Natural killer cell treated with Interleukin-12 subunit alpha and Interleukin-12 subunit beta and Interleukin-15 and Interleukin-18, amount 100 ng/mL, for 72 hours (primary cell): ENCODE measurements at places on chromosomes 7 and 10. TPM values are rescaled to one million over a fixed set of nuclear protein-coding genes. Genes with fewer than 3 reads are reported as not detected.

Gene WDR86
- total RNA-seq, result not detected

Gene SOSTDC1
- total RNA-seq, result not detected

Gene CCAR1
- 81.8 TPM for total RNA-seq

Gene DGKI
- 4.4 TPM for total RNA-seq

DNA sequence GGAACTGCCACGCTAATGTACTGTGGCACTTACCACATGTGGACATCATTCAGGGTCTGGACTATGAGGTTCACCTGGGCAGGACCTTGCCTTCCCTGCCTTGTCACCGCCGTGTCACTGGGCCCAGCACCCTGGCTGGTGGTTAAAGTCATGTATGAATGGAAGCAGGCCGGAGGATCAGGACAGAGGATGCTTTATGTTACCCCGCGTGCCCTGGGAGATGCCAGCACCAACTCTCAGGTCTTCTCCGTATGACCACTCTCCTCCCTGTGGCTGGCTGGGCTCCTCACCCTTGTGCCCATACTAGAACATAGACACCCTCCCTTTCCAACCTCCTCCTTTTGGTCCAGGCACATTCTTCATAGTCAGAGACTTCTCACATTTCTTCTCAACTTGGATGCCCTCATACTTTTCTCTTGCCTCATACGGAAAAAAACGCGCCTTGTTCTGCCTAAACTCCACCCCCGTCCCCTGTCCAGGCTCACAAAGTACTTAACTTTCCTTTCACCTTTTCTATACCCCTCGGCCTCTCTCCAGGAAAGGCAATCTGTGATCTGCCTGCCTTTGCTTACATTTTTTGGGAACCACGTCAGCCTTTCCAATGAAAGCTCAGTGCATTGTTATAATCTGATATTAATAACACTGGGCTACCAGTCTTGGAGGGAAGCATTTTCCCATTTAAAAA lies 240.0 kb downstream of the TEX36 start:
- no peak for DNase-seq

GRCh38 chr7:56188823-56189346 lies 72.7 kb upstream of the NUPR2 start:
- DNase-seq, result no peak

- DNase-seq, result no peak
These were observed 569.5 kb downstream of the TYW1 start for GRCh38 chr7:67566101-67566500.

GRCh38 chr7:152521420-152522337 lies 85.9 kb upstream of the KMT2C start:
- DNase-seq, result no peak

GRCh38 chr10:44023517-44023916 lies 361.4 kb downstream of the CXCL12 start:
- DNase-seq, result no peak

- DNase-seq, result no peak
These were observed 26.9 kb downstream of the ZEB1 start for GRCh38 chr10:31345886-31346285.

- DNase-seq, result no peak
These were observed 13.1 kb downstream of the GNAI1 start for GRCh38 chr7:80147543-80148391.

DNA sequence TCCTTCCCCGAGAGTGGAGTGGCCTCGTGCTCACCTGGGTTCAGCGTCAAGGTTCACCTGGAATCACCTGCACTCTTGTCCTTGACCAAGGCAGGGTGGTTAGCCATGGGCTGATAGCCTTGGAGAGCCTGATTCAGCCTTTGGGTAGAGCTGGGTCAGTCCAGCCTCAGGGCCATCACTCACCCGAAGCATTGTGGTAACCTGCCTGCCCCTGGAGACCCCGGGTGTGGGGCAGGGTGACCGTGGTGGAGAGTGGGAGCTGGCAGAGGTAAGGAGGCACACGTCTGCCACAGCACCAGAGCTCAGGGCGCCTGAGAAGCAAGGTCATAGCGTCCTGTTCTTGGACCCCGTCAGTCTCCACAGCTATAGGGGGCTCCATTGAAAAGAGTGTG lies 27.8 kb upstream of the WDFY4 start:
- DNase-seq, result no peak

DNA sequence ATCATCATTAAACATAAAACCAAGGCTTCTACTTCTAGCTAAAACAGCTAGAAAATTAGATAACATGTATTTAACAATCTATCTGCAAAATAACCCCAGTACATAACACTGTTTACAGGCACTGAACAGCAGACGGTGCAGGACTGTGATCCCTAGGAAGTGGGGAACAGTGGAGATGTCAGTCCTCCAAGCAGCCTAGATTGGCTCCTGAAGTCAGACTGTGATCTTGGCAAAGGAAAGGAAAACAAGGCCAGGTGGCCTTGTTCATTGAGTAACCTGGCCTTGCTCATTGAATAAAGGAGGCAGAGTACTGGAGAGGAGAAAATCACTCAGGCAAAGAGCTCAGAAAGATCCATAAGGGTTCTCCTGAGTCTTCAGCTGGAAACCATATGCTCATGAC lies 77.7 kb upstream of the DIP2C start:
- no peak for DNase-seq

DNA sequence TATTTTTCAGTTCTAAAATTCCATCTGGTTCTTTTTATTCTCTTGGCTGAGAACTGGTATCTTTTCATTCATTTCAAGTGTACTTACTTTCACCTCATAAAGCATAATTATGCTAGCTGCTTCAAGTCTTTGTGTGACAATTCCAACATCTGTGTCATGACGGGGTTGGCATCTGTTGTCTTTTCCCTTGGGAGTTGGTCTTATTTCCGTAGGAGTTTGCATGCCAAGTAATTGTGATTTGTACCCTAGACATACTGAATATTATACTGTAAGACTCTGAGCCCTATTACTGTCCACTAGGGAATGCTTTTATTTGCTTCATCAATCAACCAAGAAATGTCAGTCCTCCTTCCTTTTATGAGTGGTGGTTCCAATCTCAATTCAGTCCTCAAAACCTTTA lies 24.6 kb upstream of the HUS1 start:
- DNase-seq, result no peak
